ENCODE measurements at places on chromosomes 4 and X. TPM values are rescaled to one million over a fixed set of nuclear protein-coding genes. Genes with fewer than 3 reads are reported as not detected.

DNA sequence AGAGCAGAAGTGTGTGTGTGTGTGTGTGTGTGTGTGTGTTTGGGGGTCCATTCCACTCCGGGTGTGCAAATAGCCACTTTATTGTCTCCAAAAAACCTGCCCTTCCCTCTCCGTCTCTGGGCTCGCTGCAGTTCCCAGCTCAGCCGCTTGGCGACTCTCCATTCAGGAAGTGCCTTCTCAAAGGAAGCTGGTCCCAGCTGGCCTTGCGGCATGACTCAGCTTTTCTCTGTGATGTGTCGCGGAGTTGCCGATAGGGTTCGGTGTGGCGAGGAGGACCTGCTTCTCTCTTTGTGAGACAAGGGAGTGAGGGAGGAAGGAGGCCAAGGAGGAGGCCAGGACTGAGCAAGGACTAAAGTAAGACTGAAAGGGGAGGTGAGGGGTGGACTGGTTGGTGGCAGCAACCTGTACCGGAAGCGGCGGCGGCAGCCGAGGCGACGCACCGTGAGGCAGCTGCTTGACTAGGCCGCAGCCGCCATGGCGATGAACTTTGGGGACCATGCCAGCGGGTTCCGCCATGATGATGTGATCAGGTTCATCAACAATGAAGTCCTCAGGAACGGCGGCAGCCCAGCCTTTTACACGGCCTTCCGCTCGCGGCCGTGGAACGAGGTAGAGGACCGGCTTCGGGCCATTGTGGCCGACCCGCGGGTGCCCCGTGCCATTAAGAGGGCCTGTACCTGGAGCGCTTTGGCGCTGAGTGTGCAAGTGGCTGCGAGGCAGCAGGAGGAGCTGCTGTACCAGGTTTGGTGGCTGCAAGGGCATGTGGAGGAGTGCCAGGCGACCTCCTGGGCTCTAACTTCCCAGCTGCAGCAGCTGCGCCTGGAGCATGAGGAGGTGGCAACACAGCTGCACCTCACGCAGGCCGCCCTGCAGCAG, at the start of gene TEX13C:
TEX13C (plus strand) TSS at position 226 of the 876 bp plus-strand sequence; CDS start at position 475, 249 bp downstream.
- no peak for DNase-seq

- no peak for DNase-seq
Observed at GRCh38 chrX:77749695-77750094, 36.3 kb downstream of the ATRX start.

DNA sequence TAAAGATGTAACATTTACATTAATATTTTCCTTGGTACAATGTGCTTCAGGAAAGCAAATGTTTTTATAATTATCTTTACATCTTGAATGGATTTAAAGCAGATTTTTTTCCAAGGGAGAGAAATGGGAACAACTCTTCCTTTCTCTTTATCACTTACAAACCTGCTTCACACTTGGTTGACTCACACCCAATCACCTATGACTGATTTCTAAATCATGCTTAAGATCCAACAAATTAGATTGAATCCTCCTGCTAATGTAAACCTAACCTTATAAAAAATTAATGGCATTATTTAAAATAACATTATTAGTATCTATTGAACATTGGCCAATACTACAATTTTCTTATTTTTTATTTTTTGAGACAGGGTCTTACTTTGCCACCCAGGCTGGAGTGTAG, 127.1 kb downstream of the INPP4B start:
- DNase-seq: no peak

GRCh38 chr4:181796502-181796901, 446.7 kb upstream of the TENM3 start:
- no peak for DNase-seq

- no peak for DNase-seq
Observed at GRCh38 chr4:41196633-41197332, 17.6 kb downstream of the APBB2 start.

GRCh38 chr4:60897415-60897814, 302.7 kb upstream of the ADGRL3 start:
- DNase-seq: no peak

DNA sequence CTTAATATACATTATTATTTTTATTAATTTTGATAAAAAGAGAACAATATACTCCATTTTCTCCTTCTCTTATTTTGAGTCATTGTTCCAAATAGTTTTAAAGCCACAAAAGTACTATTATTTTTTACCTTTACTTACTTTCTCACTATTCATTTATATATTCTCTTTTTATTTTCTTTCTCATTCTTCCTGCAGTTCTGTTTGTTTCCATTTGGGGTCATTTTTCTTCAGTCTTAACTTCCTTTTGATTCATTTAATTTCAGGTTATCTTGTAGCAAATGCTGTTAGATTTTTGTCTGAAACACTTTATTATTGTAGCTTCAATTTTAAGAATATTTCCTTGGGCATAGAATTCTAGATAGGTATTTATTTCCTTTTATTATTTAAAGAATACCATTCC, 438.6 kb upstream of the EPHA5 start:
- no peak for DNase-seq

GRCh38 chr4:76990288-76991080, 40.9 kb downstream of the SEPTIN11 start:
- DNase-seq: no peak

GRCh38 chr4:108311313-108311712, 142.6 kb upstream of the LEF1 start:
- no peak for DNase-seq

DNA sequence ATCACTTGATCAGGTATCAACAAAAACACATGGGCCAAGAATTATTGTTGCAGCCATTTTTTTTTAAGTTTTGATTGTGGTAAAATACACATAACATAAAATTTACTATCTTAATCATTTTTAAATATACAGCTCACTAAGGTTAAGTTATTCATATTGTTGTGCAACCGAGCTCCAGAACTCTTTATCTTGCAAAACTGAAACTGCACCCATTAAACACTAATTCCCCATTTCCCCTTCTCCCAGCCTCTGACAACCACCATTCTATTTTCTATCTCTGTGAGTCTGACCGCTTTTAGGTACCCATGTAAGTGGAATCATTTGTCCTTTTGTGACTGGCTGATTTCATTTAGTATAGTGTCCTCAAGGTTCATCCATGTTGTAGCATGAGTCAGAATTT, 126.2 kb upstream of the NDP start:
- no peak for DNase-seq

GRCh38 chrX:14243823-14244222, 214.1 kb upstream of the GEMIN8 start:
- DNase-seq: no peak

GRCh38 chr4:27888505-27888904, 1027.9 kb downstream of the STIM2 start:
- no peak for DNase-seq

- DNase-seq: no peak
Observed at GRCh38 chr4:95830651-95831050, 9.2 kb upstream of the PDHA2 start.

DNA sequence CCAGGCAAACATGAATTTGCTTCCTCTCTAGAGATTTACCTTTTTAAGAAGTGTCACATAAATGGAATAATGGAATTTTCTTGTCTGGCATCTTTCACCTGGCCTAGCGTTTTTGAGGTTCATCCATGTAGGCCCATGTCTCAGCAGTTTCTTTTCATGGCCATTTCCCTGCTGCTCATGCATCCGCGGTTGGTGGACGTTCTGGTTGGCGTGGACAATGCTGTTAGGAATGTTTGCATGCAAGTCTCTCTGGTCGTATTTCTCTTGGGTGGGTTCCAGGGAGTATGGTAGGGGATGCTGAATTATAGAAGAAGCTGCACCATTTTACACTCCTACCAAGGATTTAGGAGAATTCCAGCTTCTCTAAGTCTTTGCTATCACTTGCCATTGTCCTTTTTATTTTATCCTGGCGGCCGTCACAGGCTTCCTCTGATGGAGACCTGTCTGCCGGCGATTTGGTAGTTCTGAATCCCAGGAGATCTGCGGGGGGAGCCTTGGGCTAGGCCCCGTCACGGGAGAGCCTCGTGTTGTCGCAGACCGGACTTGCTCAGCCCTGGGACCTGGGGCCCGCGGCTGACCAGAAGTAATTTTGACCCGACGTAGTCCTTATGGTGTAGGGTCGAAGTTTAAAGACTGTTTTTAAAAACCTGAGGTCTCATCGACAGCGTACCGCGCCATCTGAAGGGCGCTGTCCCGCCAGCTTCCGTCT, 56.9 kb upstream of the TADA2B start:
- DNase-seq: no peak

GRCh38 chr4:79964400-79965211, 108.4 kb downstream of the ANTXR2 start:
- no peak for DNase-seq

DNA sequence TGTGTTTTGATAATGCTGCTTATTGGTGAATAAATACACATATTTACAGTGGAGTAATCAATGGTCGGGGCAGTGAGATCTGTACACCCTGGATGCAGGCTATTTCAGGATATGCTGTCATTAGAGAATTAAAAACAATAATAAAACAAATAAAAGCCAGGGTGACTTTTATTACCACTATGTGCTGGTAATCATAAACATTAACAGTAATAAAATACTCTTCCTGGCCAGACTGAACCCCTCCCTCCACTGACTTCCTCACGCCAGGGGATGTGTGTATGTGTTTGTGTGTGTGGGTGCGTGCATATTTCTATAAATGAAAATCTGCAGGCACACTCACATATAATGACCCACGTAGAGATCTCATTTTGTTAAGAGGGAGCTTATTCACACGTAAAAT, 98.0 kb upstream of the MAP9 start:
- DNase-seq: no peak

- no peak for DNase-seq
Observed at GRCh38 chrX:130902446-130902782, 595 bp downstream of the ENOX2 start.

The TMPRSS11B gene
- total RNA-seq: not detected

The UGT2B10 gene
- 10.2 TPM for total RNA-seq

The P2RY10 gene
- total RNA-seq: 1.5 TPM

The TIGD4 gene
- 0.92 TPM for total RNA-seq

The GPRASP2 gene
- 13.4 TPM for total RNA-seq

The POF1B gene
- 34.4 TPM for total RNA-seq

The XAGE1A gene
- total RNA-seq: not detected

The SH3D19 gene
- total RNA-seq: 136 TPM

The GUCY1A1 gene
- total RNA-seq: 20.0 TPM

The ZXDA gene
- total RNA-seq: 8.4 TPM

The MAP3K15 gene
- 0.12 TPM for total RNA-seq

Data from mucosa of gallbladder (tissue), 1 donor.